ENCODE measurements at places on chromosomes 7 and 10.

GRCh38 chr7:137642472-137642871 is 204.3 kb downstream of the DGKI start:
- DNase-seq: no peak

DNA sequence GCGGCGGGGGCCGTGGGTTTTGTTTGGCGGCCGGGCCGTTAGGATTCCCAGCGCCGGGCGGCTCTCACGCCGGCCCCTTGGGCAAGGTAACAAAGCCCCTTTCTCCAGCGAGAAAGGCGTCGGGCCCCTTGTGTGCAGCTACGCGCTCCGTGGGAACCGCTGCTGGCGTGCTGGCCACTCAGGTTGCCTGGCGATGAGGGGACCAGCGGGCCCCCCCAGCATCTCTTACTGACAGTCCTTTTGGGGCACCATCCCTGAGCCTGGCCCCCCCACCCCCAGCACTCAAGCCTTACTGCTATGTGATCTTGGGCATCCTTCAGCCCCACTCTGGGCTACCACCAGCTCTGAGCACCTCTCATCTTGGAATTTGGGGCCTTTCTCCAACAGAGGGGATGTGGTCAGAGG is 1.8 kb downstream of the LFNG start:
- DNase-seq: no peak

GRCh38 chr7:5610500-5611186 is 170.8 kb downstream of the RNF216 start:
- DNase-seq: no peak

GRCh38 chr7:94314413-94315410 is 80.0 kb upstream of the COL1A2 start:
- DNase-seq: no peak

GRCh38 chr7:99403764-99404163 is 4.6 kb downstream of the PDAP1 start:
- no peak for DNase-seq

- DNase-seq: no peak
These were observed 357.4 kb downstream of the PPP1R3A start for GRCh38 chr7:113561446-113561845.

DNA sequence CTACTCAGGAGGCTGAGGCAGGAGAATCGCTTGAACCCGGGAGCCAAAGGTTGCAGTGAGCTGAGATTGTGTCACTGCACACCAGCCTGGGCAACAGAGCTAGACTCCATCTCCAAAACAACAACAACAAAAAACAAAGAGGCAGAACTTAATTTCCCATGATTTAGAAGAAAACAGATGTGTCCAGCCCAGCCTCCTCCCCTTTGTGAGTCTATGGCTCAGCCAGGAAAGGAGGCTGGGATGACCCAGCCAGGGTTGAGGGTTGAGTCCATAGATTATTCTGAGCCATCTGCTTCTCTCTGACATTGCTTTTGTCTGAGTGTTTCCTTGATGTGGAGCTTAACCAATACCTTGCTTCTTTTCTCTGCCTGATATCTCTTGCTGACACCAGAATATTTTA is 994.1 kb downstream of the TYW1 start:
- no peak for DNase-seq

GRCh38 chr10:5888843-5889623 is 660 bp downstream of the ANKRD16 start:
- DNase-seq: no peak

DNA sequence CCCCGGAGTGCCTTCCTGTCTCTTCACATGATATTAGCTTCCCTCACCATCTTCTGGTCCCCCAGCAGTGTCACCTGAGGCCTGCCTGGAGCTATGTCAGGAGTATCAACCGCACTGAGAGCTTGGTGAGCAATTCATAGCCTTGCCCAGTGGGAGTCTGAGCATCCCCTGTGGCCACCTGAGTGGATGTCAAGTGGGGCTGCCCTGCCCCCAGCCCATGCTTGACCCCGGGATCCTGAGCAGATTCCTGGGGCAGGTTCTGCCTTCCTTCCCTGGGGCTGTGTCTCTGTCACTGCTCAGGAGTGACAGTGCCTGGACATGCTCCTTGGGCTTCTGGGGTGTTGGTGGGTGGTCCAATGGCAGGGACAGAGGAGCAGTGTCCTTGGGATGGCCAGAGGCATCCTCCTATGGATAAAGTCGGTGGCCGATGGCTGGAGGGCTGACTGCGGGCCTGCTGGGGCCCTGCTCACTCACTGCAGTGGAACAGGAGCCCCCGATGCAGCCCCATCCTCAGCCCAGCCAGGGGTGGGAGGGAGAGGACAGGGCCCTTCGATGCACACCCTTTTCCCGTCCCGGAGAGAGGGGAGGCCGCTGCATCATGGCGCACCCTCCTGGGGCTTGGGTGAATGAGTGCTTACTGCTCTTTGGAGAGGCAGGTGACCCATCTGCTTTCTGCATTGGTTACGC is 95.7 kb downstream of the BMS1 start:
- no peak for DNase-seq

DNA sequence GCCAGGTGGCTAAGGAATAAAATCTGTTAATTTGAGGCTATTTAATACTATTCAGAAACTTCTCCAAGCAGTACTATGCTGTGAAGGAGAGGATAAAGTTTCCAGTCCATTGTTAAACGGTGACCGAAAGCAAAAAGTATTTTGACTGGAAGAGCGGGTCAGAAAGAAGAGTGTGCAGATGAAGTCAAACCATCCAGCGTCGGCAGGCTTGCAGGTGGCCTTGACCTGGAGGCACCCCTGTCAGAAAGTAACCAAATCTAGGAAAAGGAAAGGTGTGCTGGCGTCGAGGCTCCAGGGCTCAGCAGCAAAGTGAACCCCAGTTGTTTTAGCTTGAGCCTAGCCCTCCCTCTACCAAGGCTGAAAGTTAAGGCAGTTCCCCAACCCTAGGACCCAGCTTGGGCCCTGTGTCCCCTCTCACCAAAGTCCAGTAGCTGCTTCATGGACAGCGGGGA is 544 bp downstream of the PDK4 start:
- no peak for DNase-seq

GRCh38 chr10:133461841-133462240 is 8.1 kb downstream of the SCART1 start:
- peak; percentile 88 for DNase-seq

- DNase-seq: no peak
These were observed 558.3 kb upstream of the FOXK1 start for GRCh38 chr7:4123823-4124222.
